ENCODE measurements at places on chromosomes 4 and X.

- no peak for DNase-seq
Measured at GRCh38 chr4:74659576-74660411, 134.5 kb downstream of the BTC start.

GRCh38 chrX:69237236-69237635 lies 72.0 kb upstream of the PJA1 start:
- DNase-seq: no peak

GRCh38 chrX:7024850-7025249 lies 122.7 kb upstream of the STS start:
- DNase-seq: no peak

GRCh38 chr4:89576246-89576645 lies 260.7 kb downstream of the SNCA start:
- no peak for DNase-seq

DNA sequence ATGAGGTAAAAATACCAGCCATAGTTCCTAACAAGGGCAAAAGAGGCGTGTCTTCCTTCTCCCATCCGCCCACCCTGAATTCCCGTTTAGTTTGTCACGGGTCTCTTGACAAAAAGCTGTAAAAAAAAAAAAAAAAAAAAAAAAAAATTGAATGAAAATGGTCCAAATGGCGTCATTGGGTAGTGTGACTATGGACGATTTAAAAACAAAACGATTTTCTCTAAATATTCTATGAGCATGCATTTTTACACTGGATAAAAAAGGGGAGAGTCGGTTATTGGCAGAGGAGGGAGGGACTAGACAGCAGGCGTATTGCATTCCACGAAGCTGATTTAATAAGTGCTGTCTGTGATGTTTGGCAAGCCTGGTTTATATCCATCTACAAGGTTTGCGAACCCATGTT lies at the start of gene FAM133A:
Gene FAM133A, plus strand, starts transcription at position 338 of the 403 bp plus-strand sequence. CDS start 35,214 bp downstream, outside the sequence.
- no peak for DNase-seq

DNA sequence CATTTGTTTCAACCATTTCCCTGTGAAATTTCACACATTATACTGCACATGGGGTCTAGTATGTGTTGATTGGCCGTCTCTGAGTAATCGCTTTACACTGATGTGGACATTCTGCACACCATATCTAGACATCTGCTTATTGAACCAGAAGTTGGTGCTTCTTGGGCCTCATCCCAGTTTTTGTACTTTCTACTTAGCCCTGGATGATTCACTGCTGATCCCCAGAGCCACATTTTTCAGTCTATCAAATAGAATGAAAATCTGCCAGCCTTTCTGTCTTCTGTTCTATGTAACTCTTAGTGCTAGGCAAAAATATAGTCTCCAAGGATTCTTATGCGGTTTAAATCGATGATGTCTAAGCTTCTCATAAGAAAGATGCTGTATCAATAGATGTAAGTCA lies 40.5 kb upstream of the RELL1 start:
- no peak for DNase-seq

DNA sequence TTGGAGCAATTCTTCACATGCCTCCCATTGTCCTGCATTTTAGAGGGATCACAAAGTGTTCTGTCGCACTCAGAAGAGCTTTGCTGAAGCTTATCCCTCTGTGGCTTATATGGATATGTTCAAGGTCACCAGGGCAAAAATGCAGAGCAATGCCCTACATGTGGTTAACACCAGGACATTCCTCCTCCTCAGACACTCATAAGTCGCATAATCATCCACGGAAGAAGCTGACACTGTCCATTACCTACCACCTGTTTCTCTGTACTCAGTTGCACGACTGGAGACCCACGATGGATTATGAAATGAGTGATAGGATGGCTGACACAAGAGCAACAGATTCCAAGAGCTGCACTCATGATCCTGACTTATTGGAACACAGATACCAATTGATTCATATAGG lies 68.7 kb upstream of the PRDX4 start:
- no peak for DNase-seq

- no peak for DNase-seq
Measured at GRCh38 chr4:113043591-113043990, 5.9 kb upstream of the ANK2 start.

DNA sequence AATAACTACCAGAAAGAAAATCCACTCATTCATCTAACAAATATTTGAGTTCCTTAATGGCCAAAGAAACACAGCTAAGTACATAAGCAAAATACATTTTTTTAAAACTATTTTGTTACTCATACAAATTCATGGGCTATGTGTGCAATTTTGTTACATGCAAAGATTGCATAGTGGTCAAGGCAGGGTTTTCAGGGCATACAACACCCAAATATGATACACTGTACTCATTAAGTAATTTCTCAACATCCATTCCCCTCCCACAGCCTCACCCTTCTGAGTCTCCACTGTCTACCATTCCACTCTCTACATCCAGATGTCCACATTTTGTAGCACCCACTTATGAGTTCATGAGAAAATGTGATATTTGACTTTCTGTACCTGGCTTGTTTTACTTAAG lies 58.2 kb downstream of the BRWD3 start:
- DNase-seq: no peak

- no peak for DNase-seq
Measured at GRCh38 chr4:38177035-38177546, 216.9 kb downstream of the PTTG2 start.

DNA sequence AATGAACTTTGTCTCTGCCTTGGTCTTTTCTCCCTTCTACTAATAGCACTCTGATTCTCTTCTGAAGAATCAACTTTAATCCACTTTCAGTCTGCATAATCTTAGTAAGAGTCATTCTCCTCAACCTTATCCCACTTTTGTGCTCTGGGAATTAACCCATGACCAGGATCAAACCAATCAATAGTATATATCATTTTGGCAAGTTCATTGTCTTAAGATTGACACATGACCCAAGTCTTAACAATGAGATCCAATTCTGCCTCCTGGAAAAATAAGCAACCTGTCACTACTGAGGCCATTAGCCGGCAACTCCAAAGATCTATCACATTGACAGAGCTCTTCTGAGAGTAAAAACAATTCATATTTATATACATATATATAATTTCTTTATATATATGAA lies 1358.4 kb upstream of the ADGRL3 start:
- DNase-seq: no peak

DNA sequence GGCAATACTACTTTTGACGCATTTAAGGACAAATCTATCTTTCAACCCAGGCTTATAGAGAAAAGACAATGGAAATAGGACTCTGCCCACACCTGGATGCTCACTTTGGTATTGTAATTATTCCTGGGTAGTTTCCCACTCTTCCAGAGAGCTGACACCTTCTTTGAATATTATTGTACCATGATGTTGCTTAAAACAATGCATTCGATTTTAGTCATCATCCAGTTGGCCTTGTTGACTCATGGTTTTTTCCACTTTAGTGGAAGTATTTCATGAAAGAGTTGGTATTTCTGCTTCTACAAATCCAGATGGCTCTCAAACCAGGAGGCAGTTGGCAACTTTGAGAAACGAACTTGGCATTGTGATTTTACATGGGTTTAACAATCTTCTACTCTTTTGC lies 124.2 kb downstream of the ENOX2 start:
- DNase-seq: no peak
